Ascending aorta (tissue), 2 donors: ENCODE measurements at places on chromosomes 1 and 21.

GRCh38 chr1:177442584-177442983 is 271.8 kb downstream of the BRINP2 start:
- no peak for DNase-seq

DNA sequence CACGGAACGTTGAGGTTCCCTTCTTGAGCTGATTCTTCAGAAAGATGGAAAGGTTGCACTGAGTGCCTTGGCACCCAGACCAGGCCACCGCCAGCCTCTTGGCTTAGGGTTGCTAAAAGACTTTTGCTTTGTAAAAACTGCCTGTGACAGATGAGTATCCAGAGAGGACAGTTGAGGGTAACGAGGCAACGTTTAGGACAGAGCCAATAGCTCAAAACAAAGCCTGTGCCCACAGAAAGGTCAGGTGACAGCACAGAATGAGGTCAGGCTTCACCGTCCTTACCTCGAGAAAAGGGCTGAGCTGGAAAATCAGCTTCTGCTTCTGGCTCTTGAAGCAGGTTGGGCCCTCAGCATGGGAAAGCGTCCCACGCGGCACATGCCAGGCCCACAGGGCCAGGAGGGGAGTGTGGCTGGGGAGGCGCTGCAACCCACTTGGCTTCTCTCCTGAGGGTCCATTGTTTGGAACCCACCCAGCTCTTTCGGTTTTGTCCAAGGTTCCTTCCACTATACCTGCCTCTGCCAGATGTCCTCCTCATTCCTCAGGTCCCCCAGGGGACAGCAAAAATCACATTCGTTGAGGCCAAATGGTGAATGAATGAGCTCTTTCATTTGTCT is 55.5 kb downstream of the SCCPDH start:
- no peak for DNase-seq

GRCh38 chr1:169115891-169116585 is 9.5 kb downstream of the ATP1B1 start:
- DNase-seq: no peak

DNA sequence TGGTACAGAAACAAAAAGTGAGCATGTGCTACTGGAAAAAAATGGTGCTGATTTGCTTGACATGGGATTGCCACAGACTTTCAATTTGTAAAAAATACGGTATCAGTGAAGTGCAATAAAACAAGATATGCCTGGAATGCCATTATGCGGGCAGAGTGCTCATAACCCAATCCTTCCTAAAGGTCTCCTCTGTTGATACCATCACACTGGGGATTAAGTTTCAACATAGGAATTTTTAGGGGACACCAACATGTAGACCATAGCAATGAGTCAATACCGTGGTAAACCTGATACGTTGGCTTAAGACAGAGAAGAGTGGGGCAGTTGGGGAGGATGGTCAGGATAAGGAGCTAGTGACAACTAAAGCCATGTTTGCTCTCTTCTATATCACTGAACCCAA is 20.5 kb downstream of the MX1 start:
- no peak for DNase-seq

DNA sequence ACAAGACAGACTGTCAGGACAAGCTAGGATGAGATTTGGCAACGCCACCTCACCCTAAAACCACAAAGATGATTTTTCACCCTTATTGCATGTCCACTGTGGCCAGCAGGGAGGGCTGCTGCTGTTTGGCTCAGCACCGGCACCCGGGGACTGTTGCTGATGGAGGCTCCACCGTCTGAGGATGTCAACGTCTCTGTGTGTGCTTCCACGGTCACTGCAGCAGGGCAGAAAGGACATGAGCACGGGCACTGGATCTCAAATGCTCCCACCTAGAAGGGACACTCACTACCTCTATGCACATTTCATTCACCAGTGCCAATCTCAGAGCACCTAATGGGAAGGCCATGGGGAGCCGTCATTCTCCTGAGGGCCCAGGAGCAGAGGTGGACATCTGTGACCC is 599.6 kb downstream of the PTPRU start:
- DNase-seq: no peak

DNA sequence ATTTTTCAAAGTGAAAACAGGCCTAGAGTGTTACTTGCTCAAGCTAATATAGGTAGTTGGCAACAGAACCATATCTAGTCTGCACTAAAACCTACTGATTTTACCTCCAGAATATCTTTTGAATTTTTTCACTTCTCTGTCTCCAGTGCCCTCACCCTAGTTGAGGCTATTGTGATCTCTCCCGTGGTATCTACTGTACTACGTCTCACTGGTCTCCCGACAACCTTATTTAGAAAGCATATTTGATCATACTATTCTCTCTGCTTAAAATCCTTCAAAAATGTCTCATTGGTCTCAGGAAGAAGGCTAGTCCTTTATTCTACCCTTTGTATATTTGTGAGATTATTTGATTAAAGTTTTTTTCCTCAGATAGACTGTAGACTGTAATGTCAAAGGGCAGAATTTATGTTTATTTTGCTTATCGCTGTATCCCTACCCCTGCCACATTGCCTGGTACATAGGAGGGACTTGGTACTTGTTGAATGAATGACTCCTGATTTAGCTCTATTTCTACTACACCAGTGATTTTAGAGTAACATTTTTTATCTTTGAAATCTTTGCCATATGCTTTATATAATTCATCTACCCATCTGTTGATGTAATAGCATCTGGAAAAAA is 135.5 kb upstream of the KIAA1614 start:
- DNase-seq: no peak

DNA sequence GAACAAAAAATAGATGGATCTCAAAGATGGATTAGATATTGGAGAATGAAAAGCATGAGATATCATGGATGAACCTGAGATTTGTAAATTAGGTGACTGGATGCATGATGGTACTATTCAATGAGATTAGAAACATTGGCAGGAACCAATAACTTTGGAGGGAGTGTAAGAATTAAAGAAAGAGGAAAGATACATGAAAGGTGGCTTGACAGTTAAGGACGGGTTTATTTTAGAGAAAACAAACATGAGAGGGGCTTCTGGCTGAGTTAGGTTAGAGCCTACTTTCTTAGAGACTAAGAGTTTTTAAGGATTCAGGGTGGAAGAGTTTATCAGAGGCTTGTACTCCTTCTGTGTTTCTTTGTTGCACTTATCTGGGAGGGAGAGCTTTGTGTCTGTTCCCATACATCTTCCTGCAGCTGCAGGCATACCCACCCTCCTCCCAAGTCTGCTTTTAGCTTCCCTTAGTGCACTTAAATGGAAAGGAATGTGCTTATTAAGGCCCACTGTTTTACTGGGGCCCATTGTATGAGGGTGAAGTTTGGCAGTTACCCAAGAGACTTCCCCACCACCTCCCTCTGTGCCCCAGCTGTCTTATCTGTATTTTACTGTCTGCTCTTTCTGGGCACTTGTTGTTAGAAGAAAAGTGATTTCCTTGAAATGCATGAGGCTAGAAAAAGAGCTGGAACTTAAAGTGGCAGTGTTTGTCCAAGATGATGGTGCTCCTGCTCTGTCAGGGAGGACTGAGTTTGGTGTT is 26.1 kb upstream of the CR2 start:
- no peak for DNase-seq

DNA sequence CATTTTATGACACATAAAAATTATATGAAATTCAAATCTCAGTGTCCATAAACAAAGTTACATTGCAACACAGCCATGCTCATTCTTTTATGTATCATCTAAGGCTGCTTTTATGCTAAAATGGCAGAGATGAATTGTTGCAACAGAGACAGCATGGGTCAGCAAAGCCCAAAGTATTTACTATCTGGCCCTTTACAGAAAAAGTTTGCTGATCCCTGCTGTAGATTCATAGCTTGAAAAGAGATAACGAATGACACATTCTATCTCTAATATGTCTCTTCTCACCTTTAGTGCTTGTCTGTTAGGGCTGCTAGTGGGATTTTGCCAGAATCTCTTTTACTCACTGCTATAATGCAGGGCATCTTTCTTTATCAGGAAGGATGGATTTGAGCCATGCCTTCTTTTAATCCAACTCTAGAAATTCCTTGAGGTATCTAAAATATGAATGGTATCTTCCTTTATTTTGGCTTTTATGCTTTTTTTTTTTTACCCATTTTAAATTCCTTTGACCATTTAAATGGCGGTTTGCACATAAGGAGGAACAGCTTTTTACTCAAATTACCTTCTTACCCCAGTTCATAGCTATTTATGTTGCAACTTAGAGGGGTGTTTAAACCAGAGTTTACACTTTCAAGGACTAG is 598.2 kb downstream of the PLPP3 start:
- no peak for DNase-seq

DNA sequence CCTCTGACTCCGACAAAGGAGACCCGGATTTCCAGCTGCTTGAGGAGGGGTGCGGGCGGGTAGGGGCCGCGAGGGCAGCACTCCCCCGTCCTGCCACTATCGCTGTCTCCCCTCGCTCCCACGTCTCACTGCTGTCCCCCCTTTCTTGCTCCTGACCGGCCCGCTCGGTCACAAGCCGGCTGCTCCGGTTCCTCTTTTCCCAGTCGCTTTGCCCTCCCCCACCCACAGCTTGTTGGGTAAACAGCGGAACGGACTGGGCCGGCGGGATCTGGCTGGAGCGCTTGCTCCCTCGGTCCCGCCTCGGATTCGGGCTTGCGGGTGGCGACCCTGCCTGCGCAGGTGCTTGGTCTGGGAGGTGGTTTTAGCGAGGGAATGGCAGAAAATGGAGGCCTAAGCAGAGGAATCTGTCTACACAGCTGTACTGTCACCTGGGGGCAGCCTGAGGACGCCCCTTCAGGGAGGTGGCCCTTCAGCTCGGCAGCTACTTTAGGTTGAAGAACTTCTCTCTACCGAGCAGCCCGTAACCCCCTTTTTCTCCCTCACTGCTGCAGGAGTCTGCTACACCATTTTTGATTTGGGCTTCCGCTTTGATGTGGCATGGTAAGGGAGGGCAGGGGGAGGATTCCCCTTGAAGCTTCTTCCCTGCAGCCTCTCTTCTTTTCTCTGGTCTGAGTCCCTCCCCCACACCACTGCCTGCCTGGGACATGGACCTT is 645 bp downstream of the ATP6V0B start:
- no peak for DNase-seq

GRCh38 chr1:26132128-26132833 is 20.7 kb downstream of the PDIK1L start:
- DNase-seq: no peak

DNA sequence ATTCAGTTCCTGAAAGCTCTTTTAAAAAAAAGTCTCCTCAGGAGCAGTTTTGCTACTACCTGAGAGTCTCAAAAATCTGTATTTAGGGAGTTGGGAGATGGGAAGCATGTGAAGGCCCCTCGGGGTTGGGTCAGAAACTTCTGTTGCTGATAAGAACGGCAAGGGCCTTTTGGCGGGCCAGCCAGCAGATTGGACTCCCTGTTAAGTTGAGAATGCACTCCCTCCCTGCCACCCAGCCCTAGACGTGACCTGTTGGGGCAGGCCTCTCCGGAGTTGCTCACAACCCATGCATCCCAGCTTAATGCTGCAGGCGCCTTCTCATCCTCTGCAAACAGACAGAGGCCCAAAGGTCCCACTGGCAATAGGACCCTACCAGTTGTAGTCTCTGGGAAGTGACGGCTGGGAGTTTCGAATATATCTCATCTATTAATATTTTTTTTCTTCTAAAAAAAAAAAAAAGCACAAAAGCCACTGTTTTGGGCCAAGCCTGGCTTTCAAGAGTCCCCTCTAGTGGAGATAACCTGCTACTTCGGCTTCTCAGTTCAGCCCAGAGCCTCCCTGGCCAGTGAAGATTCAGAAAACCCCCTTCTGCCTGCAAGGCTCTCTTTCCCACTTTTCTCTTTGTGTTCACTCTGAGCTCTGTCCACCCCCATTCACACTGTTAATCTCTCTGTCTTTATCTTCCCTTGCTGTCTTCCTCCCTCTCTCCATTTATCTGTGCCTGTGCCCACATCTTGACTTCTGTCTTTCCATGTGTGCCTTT is 5.3 kb downstream of the PLXNA2 start:
- no peak for DNase-seq

- DNase-seq: no peak
These were observed 39.9 kb downstream of the STUM start for GRCh38 chr1:226588484-226588883.

GRCh38 chr1:163071405-163072255 is 2.5 kb downstream of the RGS4 start:
- peak; percentile 11 for DNase-seq

GRCh38 chr1:92441697-92442342 is 44.9 kb downstream of the GFI1 start:
- DNase-seq: no peak

GRCh38 chr1:13586001-13586400 is 2.4 kb downstream of the PDPN start:
- no peak for DNase-seq

GRCh38 chr1:37325509-37326437 is 148.6 kb upstream of the ZC3H12A start:
- no peak for DNase-seq
